Dermis blood vessel endothelial cell (primary cell): ENCODE measurements at places on chromosomes 16 and 17.

DNA sequence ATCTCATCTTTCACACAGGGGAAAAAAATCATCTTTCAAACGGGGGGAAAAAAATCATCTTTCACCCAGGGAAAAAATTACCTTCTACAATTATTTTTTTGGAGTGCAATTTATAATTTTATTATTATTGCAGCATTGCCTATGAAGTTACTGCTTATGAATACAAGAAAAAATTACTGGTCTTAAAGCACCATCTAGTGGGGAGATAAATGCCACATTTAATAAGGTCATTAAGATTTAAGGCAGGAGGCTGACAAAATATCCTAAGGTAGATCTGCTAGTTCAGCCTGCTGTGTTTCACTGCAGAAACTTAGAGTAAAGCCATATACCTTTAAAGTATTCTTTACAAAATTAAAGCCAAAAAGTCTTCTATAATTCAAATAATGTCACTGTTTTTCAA lies 13.7 kb downstream of the SHCBP1 start:
- peak; percentile 81 for DNase-seq

GRCh38 chr16:1978476-1979120 lies 2.7 kb downstream of the NOXO1 start:
- no peak for DNase-seq

DNA sequence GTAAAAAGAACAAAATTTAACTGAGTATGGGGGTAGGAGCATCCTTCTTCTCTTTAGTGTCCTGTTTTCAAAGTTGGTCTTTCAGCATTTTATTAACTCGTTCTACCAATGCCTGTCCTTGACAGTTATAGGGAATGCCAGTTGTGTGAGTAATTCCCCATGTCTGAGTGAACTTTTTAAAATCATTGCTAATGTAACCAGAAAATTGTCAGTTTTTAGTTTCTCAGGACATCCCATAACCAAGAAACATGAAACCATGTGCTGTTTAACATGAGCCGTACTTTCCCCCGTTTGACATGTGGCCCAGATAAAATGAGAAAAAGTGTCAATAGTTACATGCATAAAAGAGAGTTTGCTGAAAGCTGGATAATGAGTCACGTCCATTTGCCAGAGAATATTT lies 71.4 kb upstream of the ARL4D start:
- DNase-seq, result no peak

DNA sequence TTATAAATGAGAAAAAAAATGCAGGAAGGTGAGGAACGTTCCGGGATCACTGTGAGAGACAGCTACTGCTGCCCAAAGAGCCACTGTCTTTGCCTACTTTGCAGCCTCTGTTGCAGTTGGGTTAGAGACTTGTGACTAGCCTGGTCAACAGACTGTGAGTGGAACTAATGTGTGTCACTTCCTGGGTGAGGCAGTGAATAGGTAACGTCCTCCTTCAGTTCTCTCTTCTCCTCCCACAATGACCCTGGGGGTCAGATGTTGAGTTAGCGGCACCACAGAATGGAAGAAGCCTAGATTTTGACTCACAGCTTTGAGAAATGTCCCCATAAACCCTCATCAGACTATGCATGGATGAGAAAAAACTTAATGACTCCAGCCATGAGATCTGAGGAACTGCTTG lies 5.2 kb downstream of the C16orf46 start:
- no peak for DNase-seq

- no peak for DNase-seq
These were observed 20.8 kb upstream of the DNAH17 start for GRCh38 chr17:78598013-78598471.

DNA sequence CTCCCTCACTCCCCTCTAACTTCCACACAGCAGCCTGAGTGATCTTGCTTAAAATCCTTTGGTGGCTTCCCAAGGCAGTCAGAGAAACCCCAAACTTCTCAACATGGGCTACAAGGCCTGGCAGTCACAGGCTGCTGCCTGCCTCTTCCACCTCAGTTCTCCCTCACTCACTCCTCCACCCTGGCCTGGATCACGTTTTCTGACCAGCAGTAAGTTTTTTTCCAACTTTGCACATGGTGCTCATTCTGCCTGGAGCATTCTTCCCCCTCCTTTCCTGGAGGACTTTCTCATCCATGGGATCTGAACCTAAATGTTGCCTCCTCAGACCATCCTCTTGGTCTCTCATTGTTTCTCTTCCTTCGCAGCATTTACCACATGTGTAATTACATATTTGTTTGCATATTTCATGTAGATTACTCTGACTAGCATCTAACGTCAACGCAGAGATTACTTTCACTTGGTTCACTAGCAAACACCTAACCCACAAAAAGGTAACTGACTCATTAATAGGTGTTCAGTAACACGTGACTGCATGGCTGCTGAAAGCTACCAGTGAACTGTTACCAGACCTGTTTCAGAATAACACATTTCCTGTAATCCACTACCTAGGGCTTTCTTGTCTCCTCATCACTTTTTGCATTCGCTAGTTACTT lies 17.1 kb downstream of the GNA13 start:
- no peak for DNase-seq

DNA sequence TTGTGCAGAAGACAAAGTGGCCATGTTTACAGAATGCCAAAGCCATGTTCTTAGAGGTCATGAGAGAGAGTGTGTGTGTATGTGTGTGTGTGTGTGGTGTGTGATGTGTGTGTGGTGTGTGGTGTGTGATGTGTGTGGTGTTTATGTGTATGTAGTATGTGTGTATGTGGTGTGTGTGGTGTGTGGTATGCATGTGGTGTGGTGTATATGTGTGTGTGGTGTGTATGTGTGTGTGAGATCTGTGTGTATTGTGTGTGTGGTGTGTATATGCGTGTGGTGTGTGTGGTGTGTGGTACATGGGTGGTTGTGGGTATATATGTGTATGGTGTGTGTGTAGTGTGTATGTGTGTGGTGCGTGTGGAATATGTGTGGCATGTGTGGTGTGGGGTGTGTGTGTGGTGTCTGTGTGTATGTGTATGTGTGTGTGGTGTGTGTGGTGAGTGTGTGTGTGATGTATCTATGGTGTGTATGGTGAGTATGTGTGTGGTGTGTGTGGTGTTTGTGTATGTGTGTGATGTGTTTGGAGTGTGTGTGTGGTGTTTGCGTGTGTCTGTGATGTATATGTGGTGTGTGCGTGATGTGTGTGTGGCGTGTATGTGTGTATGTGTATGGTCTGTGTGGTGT lies 8.2 kb upstream of the KRT17 start:
- DNase-seq, result no peak

DNA sequence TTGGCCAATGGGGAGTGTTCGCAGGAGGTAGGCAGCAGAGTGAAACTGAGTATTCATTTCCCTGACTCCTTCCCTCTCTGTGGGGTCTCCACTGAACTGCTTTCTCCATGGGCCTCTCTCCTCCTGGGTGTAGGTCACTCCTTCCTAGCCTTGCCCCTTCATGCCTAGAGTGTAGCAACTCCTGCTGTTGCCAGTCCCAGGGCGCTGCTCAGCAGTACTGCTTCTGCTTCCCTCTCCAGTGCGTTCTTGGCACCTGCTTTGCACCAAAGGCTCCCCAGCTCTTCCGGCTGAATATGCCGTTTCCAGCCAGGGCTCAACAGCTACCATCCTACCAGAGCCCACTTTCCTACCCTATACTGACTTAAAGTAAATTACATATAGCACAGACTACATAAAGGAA lies 92.2 kb downstream of the MAF start:
- no peak for DNase-seq

- DNase-seq, result no peak
These were observed 336.0 kb upstream of the ZFHX3 start for GRCh38 chr16:73383988-73384365.

- no peak for DNase-seq
These were observed 27.0 kb upstream of the SLC25A19 start for GRCh38 chr17:75316253-75316652.

- peak; percentile 19 for DNase-seq
These were observed 2.9 kb downstream of the OR1F1 start for GRCh38 chr16:3190949-3191353.

DNA sequence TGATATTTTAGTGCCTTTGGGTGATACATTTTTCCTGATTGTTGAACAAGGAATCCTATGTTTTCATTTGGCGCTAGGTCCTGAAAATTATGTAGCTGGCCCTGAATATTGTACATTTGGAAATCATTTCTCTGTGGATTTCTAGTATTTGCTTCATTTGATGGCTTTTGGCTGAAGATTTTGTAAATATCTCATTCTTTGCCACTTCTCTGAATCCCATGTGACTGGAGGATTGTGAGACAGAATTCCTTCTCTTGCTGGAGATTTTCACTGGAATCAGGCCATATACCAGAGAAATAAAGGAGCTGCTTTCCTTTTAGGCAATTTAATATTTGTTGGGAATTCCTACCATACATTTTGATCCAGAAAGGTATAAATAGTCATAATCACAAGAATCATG lies 8.6 kb downstream of the KRT28 start:
- no peak for DNase-seq

DNA sequence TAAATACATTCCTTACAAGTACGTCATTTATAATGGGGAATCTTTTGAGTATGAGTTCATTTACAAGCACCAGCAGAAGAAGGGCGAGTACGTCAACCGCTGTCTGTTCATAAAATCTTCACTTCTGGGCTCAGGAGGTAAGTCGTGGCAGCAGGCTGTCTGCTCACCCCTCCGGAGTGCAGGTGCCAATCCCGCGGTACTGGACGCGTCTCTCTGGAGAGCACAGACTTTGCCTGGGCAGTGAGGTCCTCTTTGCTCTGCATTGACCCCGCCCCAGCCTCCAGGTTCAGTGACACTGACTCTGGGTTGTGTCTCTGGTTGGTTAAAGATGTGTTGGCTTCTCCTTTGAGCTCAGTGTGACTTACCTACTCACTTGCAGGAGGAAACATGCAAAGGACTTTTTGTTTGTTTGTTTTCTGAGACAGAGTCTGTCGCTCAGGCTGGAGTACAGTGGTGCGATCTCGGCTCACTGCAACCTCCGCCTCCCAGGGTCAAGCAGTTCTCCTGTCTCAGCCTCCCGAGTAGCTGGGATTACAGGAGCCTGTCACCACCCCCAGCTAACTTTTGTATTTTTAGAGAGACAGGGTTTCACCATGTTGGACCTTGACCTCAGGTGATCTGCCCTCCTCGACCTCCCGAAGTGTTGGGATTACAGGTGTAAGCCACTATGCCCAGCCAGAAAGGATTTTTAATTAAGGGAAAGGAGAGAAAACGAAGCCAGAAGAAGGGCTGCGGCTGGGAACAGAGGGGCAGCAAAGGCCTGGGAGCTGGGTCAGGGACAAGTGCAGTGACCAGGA lies 31.2 kb downstream of the RNF213 start:
- no peak for DNase-seq

GRCh38 chr17:74339537-74340195 lies 13.6 kb downstream of the KIF19 start:
- no peak for DNase-seq

- no peak for DNase-seq
These were observed 204.1 kb downstream of the COPRS start for GRCh38 chr17:31654936-31655335.

DNA sequence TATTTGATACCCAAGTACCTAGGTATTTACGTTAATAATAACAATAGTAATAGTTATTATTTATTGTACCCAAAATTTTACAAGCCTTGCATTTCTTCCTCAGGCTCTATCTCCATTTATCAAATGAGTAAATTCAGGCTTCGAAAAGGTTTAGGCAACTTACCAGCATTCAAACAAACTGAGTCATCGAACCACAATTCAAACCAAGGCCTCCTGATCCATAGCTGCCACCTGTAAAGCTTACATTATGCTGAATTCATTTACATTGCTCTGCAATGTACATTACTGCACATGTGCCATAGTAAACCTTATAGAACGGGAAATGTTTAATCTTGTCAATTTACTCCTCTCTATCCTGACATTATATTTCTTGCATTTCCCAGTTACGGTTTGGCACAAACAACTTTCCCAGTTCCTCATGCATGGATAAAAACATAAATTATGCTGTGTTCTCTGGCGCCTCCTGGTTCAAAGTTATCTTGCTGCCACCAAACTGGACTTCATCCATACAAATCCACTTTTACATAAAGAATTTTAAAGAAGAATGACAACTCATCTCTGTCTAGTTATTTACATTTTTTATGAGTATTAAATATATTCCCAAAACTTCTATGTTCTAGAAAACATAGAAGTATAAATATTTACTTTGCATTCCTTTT lies 360.6 kb upstream of the SOX9 start:
- no peak for DNase-seq

DNA sequence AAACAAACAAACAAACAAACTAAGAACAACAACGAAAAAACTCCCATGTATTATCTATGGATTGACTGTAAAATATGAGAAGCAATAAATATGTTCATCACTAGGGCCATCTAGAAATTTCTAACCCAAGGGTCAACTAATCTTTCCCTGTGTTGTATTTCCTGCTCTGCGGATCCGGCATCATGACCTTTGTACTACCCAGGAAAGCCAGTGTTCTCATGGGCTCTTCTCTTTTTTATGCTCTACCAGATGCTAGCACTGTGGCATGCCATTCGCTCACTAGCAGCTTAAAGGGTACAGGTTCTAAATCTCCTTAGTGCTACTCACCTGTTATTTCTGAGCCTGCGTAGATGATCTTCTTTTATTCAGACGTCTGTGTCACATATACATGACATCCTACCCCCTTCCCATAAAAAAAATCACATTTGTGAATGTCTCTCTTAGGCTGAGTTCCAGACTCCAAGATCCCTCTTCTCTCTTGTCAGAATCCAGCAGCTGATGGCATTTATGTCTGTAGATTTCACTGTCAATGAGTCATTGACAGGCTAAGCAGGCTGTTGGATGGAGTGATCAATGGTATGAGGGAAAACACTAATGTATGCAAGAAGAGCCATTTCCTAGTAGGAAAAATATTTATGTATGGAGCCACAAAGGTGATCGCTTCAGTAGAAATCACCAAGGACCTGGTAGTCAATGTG lies 100.0 kb downstream of the WWOX start:
- no peak for DNase-seq

- DNase-seq, result peak; percentile 43
These were observed 605 bp downstream of the MRTFB start for GRCh38 chr16:14071576-14072271.

- no peak for DNase-seq
These were observed 14.9 kb upstream of the BEAN1 start for GRCh38 chr16:66412182-66412581.

DNA sequence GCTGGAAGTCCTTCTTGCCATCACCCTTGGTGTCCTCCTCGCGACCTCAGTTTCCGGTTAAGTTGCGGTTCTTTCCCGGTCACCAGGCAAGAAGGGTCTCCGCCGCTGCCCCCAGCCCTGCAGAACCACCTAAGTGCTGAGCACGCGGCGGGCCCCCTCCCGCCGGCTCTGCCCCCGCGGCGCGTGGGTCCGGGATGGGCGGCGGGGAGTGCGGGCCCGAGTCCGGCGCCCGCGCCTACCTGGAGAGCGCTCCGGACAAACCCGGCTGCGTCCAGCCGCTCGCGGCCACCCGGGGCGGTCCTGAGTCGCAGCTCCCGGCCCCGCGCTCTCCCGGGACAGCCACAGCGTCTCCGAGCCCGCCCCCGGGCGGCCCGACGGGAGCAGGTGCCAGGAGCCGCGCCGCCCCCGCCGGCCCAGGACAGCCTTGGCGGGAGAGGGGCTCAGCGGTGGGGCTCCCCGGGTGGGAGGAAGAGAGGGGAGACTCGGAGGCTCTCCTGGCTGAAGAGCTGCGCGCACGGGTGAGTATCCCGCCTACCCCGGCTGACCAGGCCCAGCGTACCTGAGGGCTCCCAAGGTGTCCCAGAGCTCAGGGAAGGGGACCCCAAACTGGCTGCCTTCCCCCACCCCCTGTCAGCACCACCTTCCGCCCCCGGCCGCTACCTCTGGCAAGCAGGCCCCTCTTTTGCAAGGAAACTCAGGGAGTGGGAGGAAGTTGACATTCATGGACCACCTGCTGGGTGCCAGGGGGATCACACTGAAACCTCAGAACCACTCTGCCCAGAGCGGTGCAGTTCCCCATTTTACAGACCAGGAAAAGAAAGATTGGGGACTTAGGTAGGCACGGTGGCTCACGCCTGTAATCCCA lies 22.2 kb upstream of the C17orf113 start:
- DNase-seq, result peak; percentile 21
